ENCODE measurements at places on chromosomes 13 and 19.

DNA sequence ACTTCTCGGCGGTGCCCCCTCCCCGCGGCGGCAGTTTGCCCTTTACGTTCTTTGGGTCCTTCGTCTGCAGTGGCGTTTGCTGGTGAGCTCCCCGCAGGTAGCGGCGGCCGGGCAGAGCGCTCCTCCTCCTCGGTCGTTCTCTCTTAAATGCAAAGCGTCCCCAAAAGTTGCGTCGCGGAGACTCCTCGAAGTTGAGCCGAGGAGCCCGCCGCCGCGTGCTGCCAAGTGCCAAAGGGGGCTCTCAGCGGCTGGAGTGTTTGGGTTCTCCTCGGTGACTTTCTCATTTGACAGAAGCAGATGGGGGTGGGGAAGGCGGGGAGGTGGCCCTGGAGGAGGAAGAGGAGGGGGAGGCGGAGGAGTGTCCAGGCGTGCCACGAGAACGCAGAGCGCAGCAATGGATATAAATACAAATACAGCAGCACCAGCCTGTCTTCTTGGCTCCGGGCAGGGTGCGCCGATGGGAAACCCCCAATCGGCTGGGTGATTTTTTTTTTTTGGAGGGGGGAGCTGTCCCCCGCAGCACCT, at the start of gene SOX21:
Gene SOX21, minus strand, starts transcription at position 259 of the 525 bp plus-strand sequence. CDS start 496 bp downstream, outside the sequence.
- peaks cover 67% of the 10 kb centered on the region for H3K4me1 ChIP-seq
- peaks cover 18% of the 10 kb centered on the region for H3K36me3 ChIP-seq
- peak within 1 kb of the TSS; percentile 100 for H3K4me3 ChIP-seq
- H3K27ac ChIP-seq = peak within 1 kb of the TSS; percentile 98
- peaks cover 79% of the 10 kb centered on the region for H3K27me3 ChIP-seq
- DNase-seq = peak; percentile 49

DNA sequence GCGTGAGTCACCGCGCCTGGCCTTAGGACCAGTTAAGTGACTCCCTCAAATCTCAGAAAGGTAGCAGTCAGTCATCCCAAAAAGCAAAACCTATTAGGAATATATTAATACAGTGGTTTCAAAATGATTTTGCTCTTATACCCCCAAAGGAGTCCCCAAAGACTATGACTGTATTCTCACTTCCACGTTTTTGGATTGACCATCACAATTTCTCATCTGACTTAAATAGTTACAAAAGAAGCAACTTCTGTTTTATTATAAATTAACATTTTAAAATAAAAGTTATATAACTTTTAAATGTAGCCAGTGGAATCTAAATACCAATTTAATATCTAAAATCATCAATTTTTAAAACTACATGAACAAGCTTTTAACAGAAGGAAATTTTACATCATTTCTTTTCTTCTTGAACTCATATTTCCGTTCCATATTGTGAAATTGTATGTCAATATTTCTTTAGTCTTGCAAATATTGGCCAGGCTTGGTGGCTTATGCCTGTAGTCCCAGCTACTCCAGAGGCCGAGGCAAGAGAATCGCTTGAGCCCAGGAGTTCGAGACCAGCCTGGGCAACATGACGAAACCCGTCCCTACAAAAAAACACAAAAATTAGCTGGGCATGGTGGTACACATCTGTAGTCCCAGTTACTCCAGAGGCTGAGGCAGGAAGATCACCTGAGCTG, 1.5 kb upstream of the SPART start:
- H3K27me3 ChIP-seq = no peaks in the 10 kb centered on the region
- H3K4me3 ChIP-seq = no peak overlapping the region
- H3K36me3 ChIP-seq = no peaks in the 10 kb centered on the region
- peaks cover 33% of the 10 kb centered on the region for H3K4me1 ChIP-seq
- H3K27ac ChIP-seq = no peak overlapping the region

DNA sequence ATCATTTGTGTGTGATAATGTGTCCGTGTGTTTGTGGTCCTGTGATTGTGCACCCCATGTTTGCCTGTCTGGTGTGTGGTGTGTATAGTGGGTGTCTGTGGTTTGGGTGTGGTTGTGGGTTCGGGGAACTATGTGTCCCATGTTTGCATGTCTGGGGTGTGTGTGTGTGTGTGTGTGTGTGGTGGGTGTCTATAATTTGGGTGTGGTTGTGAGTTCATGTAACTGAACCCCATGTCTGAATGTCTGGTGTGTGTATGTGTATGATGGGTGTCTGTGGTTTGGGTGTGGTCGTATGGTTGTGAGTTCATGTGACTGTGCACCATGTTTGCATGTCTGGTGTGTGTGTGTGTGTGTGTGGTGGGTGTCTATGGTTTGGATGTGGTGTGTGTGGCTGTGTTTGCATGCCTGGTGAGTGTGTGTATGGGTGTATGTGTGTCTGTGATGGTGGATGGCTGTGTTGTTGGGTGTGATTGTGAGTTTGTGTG, 11.1 kb upstream of the NFIX start:
- H3K4me1 ChIP-seq = peaks cover 9% of the 10 kb centered on the region
- no peaks in the 10 kb centered on the region for H3K36me3 ChIP-seq
- no peak overlapping the region for H3K27ac ChIP-seq
- DNase-seq = no peak

DNA sequence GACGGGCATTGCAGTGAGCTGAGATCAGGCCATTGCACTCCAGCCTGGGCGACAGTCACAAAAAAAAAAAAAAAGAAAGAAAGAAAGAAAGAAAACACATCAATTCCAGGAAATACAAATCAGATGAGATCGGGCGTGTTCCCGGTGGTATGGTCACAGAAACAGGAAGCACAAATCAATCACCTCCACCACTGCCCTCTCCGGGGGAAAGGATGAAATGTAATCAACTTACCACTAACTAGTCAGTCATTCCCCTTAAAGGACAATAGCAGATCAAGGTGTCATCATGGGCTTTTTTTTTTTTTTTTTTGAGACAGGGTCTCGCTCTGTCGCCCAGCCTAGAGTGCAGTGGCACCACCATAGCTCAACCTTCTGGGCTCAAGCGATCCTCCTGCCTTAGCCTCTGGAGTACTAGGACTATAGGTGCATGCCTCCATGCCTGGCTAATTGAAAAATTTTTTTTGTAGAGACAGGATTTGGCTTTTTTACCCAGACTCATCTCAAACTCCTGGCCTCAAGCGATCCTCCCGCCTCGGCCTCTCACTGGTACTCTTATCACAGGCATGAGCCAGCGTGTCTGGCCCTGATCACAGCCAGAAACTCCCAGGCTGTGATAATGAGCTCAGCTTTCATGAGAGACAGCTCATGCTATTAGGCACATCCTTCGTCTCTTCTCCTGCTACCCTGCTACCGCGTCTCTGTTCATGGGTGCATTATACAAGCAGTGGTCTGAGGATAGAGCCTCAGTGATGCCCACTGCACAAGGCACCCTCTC, 6.8 kb upstream of the DPRX start:
- no peaks in the 10 kb centered on the region for H3K4me1 ChIP-seq
- no peaks in the 10 kb centered on the region for H3K27me3 ChIP-seq
- no peak for DNase-seq
- H3K36me3 ChIP-seq = no peaks in the 10 kb centered on the region

DNA sequence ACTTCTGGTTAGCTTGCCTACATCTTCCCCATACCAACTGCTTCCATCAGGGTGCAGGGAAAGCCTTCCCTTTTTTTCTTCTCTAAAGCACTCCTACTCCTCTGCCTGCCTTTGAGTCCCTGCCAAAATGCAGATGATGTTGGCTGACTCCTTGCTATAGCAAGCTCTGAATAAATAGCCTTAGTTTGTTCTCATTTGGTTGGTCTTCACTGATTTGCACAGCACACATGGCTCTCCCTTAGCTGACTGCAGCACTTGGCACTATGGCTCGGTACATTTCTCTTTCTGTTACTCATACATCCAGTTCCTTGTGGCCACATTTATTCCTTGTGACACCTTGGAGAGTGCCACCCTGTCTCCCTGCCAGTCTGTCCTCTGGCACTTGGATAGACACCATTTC, 249.8 kb downstream of the DCLK1 start:
- DNase-seq = no peak
- peak overlapping the region; percentile 64 for H3K27ac ChIP-seq
- no peaks in the 10 kb centered on the region for H3K36me3 ChIP-seq

- no peak overlapping the region for H3K27ac ChIP-seq
- H3K4me1 ChIP-seq = peaks cover 4% of the 10 kb centered on the region
- DNase-seq = no peak
- no peaks in the 10 kb centered on the region for H3K27me3 ChIP-seq
- no peaks in the 10 kb centered on the region for H3K36me3 ChIP-seq
Observed at GRCh38 chr19:33394006-33394722, 20.7 kb downstream of the CEBPG start.

- no peak for DNase-seq
- no peaks in the 10 kb centered on the region for H3K36me3 ChIP-seq
- H3K4me1 ChIP-seq = peaks cover 16% of the 10 kb centered on the region
- no peak overlapping the region for H3K27ac ChIP-seq
- no peak overlapping the region for H3K4me3 ChIP-seq
Observed at GRCh38 chr13:74200081-74200480, 65.9 kb upstream of the KLF12 start.

DNA sequence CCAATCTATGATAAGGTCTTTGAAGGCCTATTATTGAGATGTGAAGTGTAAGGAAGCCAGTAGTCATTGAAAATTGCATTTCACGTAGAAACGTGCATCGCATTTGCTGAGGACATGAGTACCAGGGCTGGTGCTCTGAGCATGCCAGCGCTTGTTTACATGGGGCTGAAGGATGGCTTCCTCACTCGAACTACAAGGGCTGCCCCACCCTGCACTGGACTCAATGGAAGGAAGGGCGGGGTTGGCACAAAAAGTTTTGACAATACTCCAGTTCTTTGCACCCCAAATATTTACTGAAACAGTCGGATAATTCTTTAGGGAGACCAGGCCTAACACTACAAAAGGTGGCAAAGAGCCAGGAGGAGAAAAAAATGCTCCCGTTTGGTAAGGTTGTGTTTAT, 28.9 kb upstream of the MED4 start:
- DNase-seq = no peak
- no peak overlapping the region for H3K4me3 ChIP-seq
- no peak overlapping the region for H3K27ac ChIP-seq
- no peaks in the 10 kb centered on the region for H3K27me3 ChIP-seq
- H3K36me3 ChIP-seq = no peaks in the 10 kb centered on the region
- H3K4me1 ChIP-seq = peaks cover 8% of the 10 kb centered on the region

DNA sequence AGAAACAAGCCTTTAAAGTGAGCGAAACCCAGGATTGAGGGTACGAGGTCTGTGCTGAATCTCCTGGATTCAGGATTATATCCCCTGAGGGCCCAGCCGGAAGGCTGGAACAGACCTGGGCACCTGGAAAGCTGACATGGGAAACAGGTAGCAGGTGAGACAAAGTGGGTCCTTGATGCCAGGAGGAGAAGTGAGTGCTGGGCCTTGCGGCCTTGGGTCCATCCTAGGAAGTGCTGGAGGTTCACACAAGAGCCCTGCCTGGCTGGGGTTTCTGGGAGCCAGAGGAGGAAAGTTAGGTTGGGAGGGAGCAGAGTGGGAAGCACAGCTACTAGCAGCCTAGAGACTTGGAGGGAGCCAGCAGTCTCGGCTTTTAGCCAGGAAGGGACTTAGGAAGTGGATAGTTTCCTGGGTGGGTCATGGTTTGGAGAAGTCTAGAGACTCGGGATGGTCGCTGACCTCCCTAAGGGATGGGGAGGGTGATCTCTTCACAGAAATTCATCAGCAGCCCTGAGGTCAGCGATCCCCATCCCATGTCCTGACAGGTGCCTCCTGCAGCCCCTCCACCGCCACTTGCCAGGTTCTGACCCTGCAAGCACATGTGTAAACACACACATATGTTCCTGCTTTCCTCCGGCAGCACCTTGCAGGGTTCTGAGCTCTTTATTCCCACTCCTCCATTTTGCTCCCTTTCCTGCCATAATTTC, 29.4 kb upstream of the ZNF492 start:
- peaks cover 10% of the 10 kb centered on the region for H3K36me3 ChIP-seq
- H3K4me3 ChIP-seq = no peak overlapping the region
- H3K27me3 ChIP-seq = no peaks in the 10 kb centered on the region

DNA sequence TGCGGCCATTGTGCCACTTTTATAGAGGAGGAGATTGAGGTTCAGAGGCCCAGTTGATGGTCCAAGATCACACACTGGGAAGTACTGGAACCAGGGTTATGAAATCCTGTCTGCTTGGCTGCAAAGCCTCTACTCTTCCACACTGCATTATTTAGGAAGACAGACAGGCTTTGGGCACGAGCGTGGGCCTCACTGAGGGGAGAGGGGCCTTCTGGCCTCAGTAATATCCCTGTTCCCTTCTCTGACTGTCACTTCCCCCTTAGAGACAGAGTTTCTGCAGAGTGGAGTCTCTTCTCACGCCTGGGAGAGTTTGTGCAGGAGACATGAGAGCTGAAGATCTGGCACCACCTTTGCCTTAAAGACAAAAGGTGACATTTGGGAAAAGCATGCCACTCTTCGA, 49.0 kb upstream of the PNMA8B start:
- no peaks in the 10 kb centered on the region for H3K27me3 ChIP-seq
- no peak overlapping the region for H3K4me3 ChIP-seq
- H3K4me1 ChIP-seq = peaks cover 11% of the 10 kb centered on the region

- H3K4me3 ChIP-seq = no peak overlapping the region
- H3K4me1 ChIP-seq = no peaks in the 10 kb centered on the region
- DNase-seq = no peak
- no peak overlapping the region for H3K27ac ChIP-seq
- peaks cover 4% of the 10 kb centered on the region for H3K27me3 ChIP-seq
Observed at GRCh38 chr19:19748249-19748938, 15.5 kb upstream of the ZNF14 start.

DNA sequence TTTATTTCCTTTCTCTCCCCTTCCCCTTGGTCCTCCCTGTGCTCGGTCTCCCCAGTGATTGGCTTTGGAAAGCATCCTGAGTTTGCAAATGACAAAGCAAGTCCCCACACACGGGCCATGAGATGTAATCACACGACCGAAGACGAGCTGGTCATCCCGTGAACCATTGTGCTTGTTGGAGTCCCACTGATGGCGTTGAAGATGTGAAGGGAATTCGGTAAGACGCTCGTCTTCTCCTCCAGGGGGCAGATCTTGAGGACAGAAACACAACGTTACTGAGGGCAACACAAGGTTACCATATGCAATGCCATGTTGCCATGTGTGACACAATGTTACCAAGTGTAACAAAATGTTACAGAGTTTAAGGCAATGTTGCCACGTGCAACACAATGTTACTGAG, 42.0 kb upstream of the SLC15A1 start:
- H3K27me3 ChIP-seq = no peaks in the 10 kb centered on the region
- no peak overlapping the region for H3K27ac ChIP-seq
- no peaks in the 10 kb centered on the region for H3K4me1 ChIP-seq
- DNase-seq = no peak
- no peaks in the 10 kb centered on the region for H3K36me3 ChIP-seq

DNA sequence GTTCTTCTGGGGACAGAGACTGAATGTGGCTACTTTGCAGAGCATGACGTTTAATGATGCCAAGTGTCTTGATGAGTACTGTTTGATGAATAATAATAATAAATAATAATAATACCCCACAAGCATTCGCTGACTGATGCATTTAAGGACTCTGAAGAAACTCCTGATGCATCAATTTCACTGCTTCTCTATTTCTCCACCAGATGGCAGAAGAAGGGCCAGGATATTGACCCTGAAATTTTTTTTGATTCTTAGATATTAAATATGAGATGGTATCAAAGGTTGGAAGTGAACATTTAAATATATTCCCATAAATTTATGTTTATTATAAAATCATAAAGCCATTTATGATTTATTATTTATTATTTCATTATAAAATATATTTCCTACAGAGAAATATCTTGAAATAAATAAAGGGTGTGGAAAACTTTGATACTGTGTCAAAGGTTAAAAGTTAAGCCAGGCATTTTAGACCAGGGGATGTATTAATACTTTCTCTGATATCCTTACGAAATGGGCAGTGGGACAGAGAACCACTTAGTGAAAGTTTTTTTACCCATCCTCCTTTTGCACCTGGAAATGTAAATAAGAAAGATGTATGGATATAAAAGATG, 170.9 kb downstream of the LACC1 start:
- H3K27ac ChIP-seq = no peak overlapping the region
- H3K4me1 ChIP-seq = peaks cover 42% of the 10 kb centered on the region
- H3K4me3 ChIP-seq = no peak overlapping the region
- H3K36me3 ChIP-seq = no peaks in the 10 kb centered on the region
- DNase-seq = no peak
